Epithelial cell of proximal tubule (primary cell): ENCODE measurements at places on chromosomes 12 and 14. TPM values are rescaled to one million over a fixed set of nuclear protein-coding genes. Genes with fewer than 3 reads are reported as not detected.

ZC2HC1C gene
- total RNA-seq, result 1.9 and 2.2 TPM in 2 replicates

GRCh38 chr14:34052658-34053014, 101.8 kb upstream of the EGLN3 start:
- peak; percentile 52 for DNase-seq

DNA sequence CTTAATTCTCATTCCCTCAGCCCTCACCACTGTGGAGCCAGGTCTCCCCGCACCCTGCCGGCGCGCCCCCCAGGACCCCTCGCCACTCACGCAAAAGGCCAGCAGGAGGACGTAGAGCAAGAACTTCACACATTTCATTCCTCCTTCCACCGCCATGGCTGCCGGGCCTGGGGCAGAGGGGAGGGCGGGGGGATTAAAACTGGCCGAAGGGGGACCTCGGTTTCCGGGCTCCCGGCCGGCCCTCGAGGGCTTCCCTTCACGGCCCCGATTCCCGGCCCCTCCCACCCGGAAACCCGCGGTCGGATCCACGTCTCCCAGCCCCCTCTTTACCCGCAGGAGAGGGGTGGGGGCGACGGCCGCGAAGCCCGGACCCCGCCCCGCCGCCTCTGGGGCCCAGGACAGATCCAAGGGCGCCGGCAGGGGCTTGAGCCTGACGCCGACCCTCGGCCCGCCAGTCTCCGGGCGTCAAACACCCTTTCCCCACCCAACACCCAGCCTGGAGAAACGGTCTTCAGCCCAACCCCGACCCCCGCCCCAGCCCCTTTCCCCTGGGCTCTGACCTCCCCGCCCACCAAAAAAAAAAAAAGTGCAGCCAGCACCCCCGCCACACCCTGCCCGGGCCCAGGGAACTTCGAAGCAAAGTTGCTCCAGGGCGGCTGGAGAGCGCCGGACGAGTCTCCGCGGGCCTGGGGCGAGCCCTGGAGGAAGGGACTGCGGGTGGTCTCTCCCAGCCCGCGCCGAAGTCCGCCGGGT, 447 bp downstream of the CD63 start:
- DNase-seq, result no peak

GRCh38 chr12:53151039-53151438, 29.5 kb upstream of the ZNF740 start:
- DNase-seq, result no peak

KRT2 gene
- not detected in 2 replicates for total RNA-seq

FOXM1 gene
- 36.8 and 67.8 TPM in 2 replicates for total RNA-seq

- no peak for DNase-seq
Measured at GRCh38 chr12:107779077-107779831, 4.8 kb downstream of the ASCL4 start.

DNA sequence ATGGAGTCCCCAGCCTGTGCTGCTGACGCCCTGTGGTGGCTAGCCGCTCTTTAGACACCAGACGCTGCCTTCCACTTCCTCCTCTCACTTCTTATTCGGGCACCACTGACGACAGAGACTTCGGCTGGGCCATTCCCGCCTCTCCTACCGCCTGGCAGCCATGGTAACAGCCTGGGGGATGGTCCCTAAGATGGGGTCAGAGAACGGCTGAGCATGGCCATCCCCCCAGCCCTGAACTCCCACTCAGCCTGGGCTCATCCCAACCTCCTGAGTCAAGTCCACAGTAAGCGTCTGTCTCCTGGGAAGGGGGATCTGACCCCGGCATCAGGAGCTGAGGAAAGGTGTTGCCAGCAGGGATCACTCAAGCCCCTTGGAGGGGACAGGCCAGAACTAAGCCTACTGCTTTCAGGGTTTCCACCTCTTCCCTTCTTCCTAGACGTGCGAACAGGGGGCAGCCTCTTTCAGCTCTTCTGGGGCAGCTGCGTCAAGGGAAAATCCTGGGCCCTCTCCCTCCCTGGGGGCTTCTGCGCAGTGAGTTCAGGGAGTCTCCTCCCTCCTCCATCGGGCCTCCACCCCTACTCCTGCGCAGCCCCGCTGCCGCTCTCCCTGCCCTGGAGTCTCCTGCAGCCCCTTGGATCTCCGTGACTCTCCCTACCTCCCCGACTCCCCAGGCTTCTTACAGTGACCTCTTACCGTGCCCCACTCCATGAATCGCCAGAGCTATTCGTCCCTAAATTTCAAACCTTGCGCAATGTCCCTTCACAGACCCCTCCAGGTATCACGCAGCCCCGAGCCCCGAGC, 643 bp upstream of the TAMALIN start:
- DNase-seq, result no peak

PPP4R4 gene
- 0.29 and 1.7 TPM in 2 replicates for total RNA-seq
